ENCODE measurements at places on chromosomes 5 and 9.
A peak's percentile ranks its signal among the peaks of the same experiment; 100 is the strongest.

GRCh38 chr5:66891184-66891925, 295.2 kb downstream of the MAST4 start:
- DNase-seq, result no peak

- DNase-seq, result no peak
Measured at GRCh38 chr5:31995006-31995405, 179.1 kb downstream of the GOLPH3 start.

DNA sequence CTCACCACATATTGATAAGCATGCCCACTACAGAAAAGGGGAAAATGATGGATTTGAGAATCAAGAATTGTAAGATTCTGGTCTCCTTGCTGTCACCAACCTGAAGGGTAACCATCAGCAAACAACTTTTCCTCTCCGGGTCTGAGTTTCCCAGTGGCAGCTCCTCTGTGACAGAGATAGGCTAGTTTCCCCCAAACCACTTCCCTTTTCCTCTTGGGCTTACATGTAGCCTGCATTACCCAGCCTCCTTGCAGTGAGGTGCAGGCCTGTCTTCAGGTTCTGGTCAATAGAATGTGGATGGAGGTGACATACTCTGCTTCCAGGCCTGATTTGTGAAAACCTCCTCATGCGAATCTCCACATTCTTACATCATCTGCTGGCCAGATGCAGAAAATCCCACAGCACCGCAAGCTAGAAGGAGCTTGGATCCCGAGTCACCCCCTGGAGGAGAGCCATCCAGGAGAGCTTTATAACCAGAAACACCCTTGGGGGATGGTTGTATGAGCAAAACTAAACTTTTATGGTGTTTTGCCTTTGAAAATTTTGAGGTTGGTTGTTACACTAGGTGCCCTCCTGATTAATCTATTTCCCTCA, 206.1 kb downstream of the RGS3 start:
- DNase-seq, result no peak

- DNase-seq, result no peak
Measured at GRCh38 chr9:114446036-114446435, 58.3 kb upstream of the AKNA start.

- DNase-seq, result no peak
Measured at GRCh38 chr5:111347021-111347420, 122.8 kb downstream of the CAMK4 start.

DNA sequence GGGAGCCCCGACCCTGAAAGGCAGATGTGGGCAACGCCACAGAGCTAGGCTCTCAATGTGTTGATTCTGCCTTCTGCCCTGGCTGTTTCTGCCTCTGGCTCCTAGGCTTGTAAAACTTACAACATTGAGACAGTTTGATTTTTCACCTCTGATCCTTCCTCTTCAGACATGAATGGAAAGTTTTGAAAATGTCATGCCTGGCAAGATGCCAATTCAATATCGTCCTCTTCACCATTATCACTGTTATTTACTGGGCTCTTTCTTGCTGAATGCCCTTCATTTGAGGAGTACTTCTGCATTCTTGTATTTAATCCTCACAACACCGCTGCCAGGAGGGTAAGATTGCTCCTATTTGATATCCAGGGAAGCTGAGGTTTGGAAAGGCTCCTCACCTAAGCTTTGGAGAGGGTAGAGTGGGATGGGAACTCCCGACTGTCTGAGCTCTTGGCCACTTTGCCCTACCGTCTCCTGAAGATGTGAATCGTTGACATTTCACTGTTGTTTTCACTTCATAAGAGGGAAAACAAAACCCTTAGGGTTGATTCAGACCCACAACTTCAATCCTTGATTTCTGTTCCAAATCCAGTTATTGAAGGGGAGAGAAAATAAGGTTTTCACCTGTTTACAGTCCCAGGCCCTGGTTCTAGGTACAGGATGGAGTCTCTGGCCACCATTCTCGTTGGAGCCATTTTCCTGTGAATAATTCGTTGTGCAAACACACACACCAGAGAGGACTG, 12.7 kb upstream of the FGF1 start:
- no peak for DNase-seq

GRCh38 chr9:87883990-87884389, 1.3 kb downstream of the SPATA31E1 start:
- DNase-seq, result no peak

- DNase-seq, result no peak
Measured at GRCh38 chr5:175707751-175708375, 50.0 kb downstream of the HRH2 start.

DNA sequence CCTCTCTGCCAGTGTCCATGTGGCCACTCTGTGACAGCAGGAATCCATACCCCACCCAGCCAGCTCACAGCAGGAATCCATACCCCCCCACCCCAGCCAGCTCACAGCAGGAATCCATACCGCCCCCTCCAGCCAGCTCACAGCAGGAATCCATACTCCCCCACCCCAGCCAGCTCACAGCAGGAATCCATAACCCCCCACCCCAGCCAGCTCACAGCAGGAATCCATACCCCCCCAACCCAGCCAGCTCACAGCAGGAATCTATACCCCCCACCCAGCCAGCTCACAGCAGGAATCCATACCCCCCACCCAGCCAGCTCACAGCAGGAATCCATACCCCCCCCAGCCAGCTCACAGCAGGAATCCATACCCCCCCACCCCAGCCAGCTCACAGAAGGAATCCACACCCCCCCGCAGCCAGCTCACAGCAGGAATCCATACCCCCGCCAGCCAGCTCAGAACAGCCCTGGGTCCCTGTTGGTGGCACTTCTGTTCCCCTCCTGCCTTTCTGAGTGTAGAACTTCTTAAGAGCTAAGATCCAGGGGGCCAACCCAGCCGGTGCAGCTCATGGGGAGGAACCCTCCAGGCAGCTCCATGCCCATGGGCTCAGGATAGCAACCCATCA, 8.4 kb upstream of the RXRA start:
- DNase-seq, result no peak

DNA sequence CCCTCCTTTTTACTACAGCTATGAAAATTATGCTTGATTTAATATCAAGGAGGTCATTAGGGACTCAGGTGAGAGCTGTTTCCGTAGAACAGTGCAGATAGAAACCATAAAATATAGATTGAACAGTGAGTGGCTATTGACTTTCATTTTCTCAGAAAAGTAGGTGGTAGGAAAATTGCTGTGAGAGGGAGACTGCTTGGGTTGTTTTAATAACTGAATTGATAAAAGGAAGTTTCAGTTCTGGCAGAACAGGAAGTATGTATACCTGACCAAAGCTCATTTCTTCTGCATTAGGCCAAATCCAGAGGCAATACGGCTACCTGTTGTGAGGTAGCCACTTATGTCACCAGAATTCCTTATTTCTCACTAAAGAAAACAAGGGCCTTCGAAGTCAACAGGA, 761.7 kb upstream of the ARRDC3 start:
- no peak for DNase-seq

GRCh38 chr5:93219641-93220145, 361.3 kb downstream of the NR2F1-AS1 start:
- DNase-seq, result no peak

DNA sequence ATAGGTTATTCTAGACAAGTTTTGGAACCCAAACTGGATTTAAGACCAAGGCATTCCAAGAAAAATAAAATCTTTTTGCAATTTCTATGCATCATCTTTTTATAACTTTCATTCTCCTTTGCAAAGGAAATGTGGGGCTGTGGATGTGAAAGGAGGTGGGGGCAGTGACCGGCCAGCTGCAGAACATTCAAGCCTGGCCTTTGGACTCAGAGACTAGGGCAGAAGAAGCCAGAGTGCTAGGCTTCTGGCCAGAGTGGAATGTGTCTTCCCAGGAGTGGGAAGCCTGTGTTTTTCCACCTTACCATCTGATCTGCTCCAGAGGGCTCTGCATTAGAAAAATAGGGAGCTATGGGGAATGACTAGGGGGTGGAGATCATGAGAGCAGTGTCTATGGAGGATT, 148.5 kb downstream of the C9orf152 start:
- no peak for DNase-seq

DNA sequence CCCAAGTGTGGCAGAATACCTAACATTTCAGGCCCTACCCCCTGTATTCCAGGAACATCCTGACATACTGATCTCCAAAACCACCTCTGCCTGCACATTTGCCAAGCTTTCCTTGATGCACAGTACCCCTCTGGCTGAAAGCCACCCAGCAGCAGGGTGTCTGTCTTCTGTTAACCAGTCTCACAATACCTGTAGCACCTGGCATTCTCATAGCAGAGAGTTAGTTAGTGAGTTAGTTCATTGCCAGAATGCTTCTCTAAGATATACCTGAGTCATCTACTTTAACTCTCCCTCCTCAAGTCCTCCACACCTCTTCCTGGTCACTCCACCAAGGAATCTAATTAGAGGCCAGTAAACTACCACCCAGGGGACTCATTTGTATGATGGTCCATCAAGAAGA, 46.1 kb upstream of the IL7R start:
- no peak for DNase-seq

- no peak for DNase-seq
Measured at GRCh38 chr9:79766091-79766490, 194.3 kb downstream of the TLE4 start.

DNA sequence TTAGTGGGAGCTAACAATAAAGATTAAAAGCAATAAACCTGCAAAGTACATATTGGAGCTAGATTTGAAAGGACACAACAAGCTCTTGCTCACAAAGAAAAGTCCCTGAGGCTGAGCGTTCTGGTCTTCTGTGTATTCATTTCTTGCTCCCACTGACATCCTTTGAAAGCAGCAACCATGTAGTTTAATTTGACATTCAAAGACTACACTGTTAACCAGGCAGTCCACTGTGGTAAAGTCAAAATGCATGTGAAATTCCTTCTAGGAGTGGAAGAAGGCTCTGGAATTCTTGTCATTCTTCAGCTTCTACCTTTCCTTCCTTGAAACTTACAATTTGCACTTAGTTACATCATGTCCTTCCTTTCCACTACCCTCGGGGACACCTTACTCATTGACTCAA, 480.7 kb downstream of the CSNK1G3 start:
- DNase-seq, result no peak

GRCh38 chr5:67214036-67214435, 17.4 kb upstream of the CD180 start:
- no peak for DNase-seq

DNA sequence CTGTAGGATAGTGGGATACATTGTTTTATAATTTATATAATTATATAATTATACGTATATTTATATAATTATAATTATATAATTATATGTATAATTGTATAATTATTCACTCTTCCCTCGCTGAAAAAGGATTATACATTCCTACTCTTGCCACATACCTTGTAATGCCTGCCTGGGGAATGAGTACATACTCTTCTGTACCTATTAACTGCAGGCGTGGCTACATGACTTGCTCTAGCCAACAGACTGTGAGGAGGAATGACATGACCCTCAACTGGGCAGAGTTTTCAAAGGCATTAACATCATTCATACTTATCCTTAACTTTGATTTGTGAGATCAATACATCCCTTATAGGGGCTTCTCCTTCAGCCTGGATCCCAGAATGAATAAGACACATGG, 19.1 kb downstream of the ERMP1 start:
- no peak for DNase-seq

- no peak for DNase-seq
Measured at GRCh38 chr5:113145757-113146387, 169.3 kb downstream of the DCP2 start.

DNA sequence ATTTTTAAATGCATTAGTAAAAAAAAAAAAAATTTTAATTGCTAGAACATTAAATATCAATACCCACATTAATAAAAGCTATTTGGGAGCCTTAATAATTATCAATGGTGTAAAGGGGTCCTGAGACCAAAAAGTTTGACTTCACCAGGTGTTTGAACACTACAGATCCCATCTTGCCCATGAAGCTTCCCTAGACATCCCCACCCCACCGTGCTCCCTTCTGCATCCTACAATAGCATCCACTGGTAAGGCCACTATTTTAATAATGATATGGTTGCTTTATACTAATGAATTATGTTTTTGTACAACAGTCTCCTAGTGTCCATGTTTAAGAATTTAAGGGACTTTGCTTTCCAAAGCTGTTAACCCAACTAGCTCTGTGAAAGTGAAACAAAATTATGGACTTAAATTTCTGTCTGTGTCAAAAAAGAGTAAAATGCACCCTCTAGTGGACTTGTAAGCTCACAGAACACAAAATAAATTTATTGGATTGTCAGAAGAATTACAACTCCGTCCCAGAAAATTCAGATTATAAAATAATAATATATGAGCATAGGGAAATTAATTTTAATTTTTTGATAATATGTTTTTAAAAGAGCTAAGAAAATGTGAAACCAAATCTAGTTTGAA, 76.0 kb downstream of the ARL15 start:
- peak; percentile 65 for DNase-seq

GRCh38 chr5:133744051-133744959, 132.0 kb upstream of the FSTL4 start:
- no peak for DNase-seq

GRCh38 chr5:13731121-13731628, 213.3 kb downstream of the DNAH5 start:
- no peak for DNase-seq

- no peak for DNase-seq
Measured at GRCh38 chr9:79140751-79141150, 431.0 kb upstream of the TLE4 start.

GRCh38 chr9:87701931-87702421, 23.9 kb upstream of the CTSL start:
- no peak for DNase-seq

DNA sequence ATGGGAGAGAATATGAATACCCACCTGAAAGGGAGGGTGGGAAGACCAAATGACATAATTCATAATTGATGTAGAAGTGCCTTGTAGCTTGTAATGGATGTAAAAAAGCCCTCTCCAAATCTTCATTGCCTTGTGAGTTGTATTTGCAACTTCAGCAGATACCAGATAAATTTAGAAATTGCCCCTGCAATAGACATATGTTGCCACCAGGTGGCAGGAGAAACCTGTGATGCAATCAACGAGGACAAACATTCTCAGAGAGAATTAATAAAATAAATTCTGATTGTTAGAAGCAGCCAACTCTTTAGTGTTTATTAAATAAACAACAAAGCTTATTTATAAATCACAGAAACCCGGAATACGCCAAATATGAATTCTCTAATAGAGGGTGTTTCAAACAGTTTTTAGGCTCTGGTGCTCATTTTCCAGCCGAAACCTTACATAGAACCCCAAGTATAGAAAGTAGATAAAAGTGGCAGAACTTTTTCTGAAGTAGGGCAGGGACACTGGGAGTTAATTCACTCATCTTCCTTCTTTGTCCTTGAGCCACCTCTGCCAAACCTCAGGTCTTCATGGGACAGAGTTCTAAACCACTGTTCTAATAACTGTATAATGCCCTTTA, 147.8 kb downstream of the TMEM38B start:
- peak; percentile 48 for DNase-seq

Measured in hematopoietic multipotent progenitor cell treated with erythropoietin and hydrocortisone succinate and interleukin-3 and kit ligand, for 8 days (in vitro differentiated cells).